GM23338 (cell line): ENCODE measurements at places on chromosomes 1 and 21.

DNA sequence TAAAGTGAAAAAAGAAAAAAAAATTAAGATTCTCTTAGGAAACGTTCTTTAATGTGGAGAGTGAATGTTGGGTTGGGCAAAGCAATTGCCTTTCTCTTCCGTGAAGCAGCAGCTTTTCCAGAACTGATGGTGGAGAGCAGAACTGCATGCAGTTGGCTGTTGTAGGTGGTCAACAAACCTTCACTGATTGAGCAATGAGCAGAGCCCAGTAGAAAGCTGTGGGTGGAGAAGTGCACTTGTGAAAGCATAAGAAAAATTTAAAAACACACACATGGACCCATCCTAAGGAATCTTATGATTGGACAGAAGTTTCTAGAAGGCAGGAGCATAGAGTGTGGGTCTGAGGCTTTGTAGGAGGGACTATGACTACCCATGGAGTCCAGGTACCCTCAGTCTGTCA is 4.5 kb downstream of the PRELP start:
- DNase-seq = no peak

GRCh38 chr1:188822248-188822647 is 1655.4 kb downstream of the BRINP3 start:
- DNase-seq = peak; percentile 11

- no peak for DNase-seq
These were observed 145.4 kb downstream of the GALNT2 start for GRCh38 chr1:230212405-230212936.

DNA sequence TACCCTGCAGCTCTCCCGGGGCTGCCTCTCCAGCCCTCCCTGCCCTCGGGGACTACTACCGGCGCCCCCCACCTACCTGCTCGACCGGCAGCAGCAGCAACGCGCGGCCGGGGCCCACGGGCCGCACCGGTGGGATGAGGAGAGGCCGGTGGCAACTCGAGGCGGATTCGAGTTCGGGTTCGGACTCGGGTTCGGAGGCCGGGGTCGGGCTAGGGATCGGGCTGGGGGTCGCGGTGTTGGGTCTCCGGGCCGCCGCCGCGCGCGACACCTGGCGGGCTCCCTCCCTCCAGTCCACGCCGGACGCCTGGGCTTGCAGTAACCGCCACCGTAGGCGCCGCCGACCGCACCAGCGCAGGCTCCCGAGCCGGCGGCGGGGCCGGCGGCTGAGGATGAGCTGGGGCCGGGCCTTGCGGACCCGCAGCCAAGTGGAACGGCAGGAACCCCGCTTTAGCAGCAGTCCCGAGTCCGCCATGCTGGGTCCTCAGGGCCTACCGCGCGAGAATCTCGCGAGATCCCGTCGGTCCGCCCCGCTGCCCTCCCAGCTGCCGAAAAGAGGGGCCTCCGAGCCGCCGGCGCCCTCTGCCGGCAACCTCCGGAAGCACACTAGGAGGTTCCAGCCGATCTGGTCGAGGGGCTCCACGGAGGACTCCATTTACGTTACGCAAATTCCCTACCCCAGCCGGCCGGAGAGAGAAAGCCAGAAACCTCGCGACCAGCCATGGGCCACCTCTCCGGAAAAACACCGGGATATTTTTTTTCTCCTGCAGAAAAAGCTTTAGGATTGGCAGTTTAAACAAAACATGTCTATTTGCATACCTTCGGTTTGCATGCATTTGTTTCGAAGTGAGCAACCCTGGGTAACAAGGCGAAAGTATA is at the start of gene NOL9:
NOL9 (minus strand) TSS at position 483 of the 876 bp plus-strand sequence; CDS start at position 472, 11 bp downstream.
- DNase-seq = peak; percentile 94

- DNase-seq = no peak
These were observed 23.6 kb upstream of the PIGC start for GRCh38 chr1:172467446-172467845.

GRCh38 chr21:31221043-31221442 is 123.0 kb downstream of the TIAM1 start:
- no peak for DNase-seq

DNA sequence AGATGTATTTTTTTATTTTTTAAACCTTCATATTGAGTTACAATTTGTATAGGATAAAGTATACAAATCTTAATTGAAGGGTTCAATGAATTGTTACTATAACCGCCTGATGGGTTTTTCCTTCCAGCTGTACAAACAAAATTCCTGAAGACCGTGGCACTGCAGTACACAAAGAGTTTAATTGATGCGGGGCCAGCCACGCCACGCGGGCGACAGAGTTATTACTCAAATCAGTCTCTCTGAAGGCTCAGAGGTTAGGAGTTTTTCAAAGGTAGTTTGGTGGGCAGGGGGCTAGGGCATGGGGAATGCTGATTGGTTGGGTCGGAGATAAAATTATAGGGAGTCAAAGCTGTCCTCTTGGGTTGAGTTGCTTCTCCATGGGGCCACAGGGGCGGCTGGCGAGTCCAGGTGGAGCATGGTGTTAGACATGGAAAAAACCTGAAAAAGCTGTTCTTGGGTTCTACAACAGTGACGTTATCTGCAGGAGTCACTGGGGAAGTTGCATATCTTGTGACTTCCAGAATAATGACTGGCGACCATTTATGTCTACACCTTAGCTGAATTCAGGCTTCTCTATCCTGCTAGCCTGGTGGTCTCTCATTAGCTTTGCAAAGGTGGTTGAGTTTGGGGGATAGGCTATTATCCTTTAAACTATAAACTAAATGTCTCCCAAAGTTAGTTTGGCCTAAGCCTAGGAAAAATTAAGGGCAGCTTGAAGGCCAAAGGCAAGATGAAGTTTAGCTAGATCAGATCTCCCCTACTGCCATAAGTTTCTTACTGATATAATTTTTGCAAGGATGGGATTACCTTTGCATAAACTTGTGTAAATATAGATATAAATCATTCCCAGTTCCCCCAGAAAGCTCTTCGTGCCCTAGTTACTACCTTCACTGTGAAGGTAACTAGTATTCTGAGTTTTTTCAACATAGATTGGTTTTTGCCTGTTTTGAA is 13.0 kb upstream of the TMEM9 start:
- no peak for DNase-seq

- no peak for DNase-seq
These were observed 126.9 kb upstream of the ATP1A1 start for GRCh38 chr1:116246174-116246573.

- no peak for DNase-seq
These were observed 3.6 kb downstream of the KRTAP21-3 start for GRCh38 chr21:30714946-30715345.

- peak; percentile 79 for DNase-seq
These were observed 884 bp upstream of the LRRC8C start for GRCh38 chr1:89631816-89632656.

- DNase-seq = no peak
These were observed 37.9 kb upstream of the TSPEAR start for GRCh38 chr21:44749116-44749758.

GRCh38 chr1:158646465-158646864 is 40.0 kb downstream of the SPTA1 start:
- no peak for DNase-seq

DNA sequence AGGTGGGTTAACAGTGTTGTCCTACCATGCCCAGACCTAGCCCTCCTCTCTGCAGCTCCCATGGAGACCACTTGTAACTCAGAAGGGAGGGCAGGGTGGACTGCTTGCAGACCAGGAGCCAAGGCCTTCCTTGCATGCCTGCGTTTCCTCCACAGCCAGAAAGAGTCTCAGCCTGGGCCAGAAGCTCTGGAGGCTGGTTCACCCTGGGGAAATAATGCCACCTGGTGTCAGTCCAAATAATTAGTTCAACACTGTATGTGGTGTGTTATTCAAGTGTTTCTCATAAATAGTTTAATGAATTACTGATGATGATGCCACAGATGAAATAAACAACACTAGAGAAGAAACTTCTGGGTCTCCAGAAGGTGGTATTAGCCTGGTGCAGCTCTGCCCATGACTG is 16.9 kb upstream of the VANGL1 start:
- no peak for DNase-seq

DNA sequence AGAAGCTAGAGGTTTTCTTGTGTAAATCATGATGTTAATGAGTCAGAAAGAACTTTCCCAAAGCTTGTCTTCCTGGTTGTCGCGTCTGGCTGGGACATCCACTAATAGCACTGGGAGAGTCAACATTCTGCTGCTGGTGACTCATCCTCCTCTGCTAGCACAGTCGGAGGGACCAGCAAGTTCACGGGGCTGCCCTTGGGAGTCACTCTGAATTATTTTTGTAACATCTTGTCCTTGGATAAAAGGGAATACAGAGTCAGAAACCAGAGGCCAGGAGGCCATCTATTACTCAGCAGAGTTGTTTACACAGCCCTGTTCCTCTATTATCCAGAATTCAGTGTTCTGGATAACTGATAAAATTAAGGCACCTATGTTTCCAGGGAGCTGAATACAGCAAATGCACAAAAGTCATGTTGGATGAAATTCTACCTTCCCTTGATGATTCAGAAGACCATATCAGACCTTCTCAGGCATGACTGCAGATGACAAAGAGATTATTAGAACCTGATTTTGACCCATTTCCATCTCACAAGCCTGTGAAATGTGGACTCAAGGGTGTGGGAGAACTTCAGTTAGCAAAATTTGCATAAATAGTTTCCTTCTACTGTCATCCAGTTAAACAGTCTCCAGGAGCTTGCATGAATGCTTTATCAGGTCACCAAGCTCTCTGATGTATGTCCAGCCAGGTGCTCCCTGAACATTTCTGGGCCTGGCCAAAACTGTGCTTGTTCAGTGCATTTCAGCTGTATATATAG is 68.1 kb downstream of the JAK1 start:
- DNase-seq = peak; percentile 59

DNA sequence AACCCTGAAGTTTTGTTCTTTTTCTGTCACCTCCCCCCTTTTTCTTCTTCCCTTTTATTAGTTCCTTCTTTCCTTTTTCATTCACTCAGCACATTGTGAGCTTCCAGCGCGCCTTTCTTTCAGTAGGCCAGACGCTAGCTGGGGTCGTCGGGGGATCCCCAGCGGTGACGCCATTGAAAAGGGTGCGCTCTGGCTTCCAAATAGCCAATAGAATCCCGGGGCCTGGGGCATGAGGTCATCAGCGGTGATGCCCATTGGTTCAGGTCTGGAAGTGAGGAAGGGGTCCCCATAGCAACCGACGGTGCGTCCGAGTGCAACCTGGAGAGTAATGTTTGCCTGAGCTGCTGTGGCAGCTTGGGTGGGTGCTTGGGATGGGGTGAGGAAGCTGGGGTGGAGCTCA is 6.9 kb upstream of the EFNA3 start:
- DNase-seq = peak; percentile 99

DNA sequence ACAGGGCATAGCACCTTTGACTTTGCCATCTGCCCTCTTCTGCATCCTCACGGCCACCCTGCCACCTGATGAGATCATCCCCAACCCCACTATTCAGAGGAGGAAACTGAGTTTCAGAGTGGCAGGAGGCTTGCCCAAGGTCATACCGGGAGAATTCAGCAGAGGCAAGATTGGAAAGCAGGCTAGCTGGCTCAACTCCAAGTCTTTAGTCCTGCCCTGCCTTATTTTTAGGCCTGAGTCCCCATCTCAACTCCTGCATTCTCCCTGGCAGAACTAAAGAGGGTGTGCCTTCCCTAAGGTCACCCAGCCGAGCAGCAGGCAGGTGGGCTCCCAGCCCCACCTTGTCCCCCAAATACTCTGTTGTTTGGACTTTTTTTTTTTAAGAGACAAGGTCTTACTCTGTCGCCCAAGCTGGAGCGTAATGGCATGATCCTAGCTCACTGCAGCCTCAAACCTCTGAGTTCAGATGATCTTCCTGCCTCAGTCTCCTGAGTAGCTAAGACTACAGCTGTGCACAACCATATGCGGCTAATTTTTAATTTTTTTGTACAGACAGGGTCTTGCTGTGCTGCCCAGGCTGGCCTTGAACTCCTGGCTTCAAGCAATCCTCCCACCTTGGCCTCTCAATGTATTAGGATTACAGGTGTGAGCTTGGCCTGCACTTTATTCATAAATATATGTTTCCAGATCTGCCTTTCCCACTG is 13.8 kb upstream of the FGR start:
- DNase-seq = no peak

GRCh38 chr1:31405578-31406245 is 7.3 kb upstream of the SERINC2 start:
- DNase-seq = no peak

DNA sequence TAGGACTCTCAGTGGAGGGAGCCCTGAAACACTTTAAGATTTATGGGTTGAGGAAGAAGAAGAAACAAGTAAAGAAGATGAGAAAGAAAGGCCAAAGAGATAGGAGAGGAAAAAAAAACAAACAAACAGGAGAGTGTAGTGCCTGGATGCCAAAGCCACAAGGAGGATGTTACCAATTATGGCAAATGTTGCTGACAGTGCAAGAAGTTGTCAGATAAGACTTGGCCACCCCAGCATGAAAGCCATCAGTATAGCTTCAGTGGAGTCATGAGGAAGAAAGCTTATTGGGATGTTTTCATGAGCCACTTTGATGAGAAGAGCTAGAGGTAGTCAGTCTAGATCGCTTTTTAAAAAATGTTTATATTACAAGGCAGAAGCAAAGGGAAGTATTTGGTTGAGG is 380.2 kb upstream of the ADGRL4 start:
- no peak for DNase-seq
